ENCODE measurements at places on chromosomes 5 and 9.

DNA sequence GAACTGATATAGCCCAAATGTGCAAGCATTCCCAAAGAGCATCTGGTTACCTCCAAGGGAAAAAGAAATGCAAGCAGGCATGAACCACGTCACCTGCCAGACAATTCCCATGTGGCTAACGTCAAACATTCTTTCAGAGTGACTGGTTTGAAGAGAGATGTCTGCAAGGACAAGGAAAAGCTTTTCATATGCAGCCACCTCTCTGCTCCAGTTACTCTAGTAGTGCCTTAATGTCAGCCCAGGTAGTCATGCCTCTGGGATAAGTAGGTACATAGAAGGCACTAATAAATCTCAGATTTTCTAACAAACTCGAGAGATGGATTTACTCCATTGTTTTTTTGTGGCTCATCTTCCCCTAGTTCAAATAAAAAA, 96.8 kb upstream of the IFNK start:
- no peak for DNase-seq

GRCh38 chr5:26691486-26691885, 346.9 kb downstream of the CDH9 start:
- no peak for DNase-seq

GRCh38 chr9:82325907-82326306, 337.3 kb downstream of the SPATA31D1 start:
- no peak for DNase-seq

DNA sequence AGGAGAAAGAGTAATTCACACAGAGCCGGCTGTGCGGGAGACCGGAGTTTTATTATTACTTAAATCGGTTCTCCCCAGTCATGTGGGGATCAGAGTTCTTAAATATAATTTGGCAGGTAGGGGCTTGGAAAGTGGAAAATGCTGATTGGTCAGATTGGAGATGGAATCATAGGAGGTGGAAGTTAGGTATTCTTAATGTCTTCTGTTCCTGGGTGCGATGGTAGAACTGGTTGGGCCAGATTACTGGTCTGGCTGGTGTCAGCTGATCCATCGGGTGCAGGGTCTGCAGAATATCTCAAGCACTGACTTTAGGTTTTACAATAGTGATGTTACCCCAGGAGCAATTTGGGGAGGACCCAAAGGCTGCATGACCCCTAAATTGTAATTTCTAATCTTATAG, 4.6 kb upstream of the CERCAM start:
- DNase-seq, result no peak

- no peak for DNase-seq
Observed at GRCh38 chr9:101388507-101388993, 3.7 kb upstream of the BAAT start.

- DNase-seq, result no peak
Observed at GRCh38 chr9:98484162-98484561, 224.6 kb downstream of the GABBR2 start.

- DNase-seq, result no peak
Observed at GRCh38 chr9:135447126-135447525, 32.5 kb upstream of the PPP1R26 start.

DNA sequence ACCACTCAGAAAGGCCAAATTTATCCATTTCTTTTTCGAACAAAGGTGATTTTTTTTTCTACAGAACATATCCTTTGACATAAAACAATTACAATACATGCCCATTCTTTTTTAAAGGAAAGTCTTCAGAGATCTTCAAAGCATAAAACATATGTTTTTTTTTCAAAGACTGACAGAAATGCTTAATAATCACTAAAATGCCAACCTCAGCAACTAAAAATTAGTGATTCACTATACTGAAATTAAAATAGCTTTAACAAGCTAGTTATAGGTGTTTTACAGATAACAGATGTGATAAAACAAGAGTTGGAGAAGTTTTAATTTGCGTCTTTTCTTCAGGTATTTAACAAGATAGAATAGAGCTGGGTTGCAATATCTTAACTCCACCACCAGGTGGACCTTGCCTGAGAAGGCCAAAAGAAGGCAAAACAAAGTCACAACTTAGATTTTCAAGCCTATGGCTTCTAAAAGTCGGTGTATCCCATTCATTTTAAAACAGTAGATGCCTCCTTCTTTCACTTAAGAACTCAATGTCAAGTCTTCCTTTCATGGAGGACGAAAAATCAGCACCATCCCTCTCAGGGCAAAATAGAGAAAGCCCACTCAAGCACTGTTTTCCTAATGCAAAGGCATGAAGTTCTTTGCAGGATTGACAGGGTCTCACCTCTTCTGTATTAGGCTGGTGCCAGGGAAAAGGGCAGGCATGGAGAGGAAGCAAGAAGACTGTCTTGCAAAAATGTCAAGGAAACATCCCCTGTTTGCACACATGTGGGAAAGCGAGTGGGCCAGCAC, 31.1 kb upstream of the CPLX2 start:
- no peak for DNase-seq

DNA sequence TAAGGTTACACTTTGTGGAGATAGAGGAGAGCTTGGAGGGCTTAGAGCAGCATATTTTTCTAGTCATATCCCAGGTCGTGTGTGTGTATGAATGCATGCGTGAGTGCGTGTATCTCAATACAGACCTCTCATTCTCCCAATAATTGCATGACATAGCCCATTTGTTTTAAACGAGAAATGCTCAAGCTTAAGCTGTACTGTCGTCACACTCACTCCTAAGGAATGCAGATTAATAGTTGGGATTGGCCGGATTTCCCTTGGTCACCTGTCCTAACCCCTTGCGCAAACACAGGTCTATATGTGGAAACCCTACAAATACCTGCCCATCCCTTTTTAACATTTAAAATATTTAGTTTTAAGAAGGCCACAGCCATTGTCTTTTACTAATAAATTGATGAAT, 165.8 kb downstream of the SEMA5A start:
- DNase-seq, result no peak

DNA sequence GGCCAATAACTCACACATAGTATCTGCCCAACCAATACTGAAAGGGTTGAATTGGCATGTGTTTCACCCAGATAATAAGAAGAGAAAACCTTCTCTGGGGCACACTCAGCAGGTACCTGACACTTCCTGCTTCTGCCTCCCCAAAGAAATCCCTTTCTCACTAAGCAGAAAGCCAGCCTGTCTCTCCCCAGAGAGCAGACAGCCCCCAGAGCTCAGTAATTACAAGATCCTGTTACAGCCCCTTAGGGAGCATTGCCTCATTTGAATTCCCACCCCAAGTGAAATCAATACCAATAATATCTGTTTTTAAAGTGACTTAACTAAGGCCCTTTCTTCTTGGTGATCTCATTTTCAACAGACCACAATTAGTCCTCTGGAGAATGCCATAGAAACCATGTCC, 38.5 kb upstream of the FOXI1 start:
- no peak for DNase-seq

DNA sequence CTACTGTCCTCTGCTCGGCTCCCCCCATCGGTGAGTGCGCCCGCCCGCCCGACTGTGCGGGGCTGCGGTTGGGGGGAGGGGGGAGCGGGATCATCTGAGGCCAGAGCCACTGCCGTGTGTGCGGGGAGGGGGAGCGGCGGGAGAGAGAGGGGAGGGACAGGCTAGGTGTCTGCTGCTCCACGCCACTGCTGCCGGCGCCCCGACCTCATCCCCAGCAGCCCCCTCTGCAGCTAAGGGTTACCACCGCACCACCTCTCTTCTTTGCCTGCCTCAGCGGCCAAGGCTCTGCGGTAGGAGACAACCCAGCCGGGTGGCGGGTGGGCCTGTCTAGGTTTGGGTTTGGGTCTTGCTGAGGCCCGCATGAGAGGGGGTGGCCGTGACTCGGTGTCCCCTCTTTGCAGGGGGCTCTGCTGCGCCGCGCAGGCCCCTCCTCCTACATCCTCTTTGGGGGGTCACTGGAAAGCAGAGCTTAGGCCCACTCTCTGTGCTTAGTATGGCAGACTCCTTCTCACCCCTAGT, 670 bp upstream of the PURA start:
- DNase-seq, result peak; percentile 15

DNA sequence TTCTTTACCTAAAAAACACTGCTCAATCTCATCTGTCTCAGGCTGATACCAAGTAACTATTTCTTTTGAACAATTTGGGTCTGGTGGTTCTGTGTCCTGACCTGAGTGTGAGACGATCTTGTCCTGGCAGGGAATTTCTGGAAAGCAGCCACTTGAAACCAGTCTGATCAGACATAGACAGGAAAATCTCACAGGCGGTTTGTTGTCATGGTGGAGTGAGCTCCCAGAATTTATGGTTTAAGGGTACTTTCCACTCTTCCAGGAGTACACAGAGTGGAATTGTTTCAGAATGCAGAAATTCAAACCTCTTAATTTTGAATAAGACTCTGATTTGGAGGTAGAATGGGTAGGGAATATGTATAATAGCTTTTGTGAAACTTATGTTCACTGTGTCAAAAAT, 268.2 kb downstream of the ISL1 start:
- DNase-seq, result no peak

DNA sequence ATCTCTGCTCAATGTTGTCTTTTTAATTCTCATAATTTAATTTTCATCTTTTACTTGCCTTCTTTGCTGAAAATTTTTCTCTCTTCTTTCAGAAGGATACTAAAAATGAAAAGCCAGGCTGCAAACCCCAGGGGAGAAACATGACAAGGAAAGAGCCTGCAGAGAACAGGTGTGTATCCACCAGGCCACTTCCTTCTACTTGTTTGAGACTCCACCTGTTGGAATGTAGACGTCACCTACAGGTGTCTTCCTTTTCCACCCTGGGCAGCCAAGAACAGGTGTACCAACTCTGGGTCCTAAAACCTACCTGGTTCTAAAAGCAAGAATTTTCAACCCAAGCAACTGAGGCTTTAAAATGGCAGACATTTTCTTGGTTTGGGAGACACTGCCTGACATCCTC, 166.8 kb downstream of the ATP10B start:
- no peak for DNase-seq

GRCh38 chr5:40983781-40984180, 74.5 kb downstream of the C7 start:
- no peak for DNase-seq

DNA sequence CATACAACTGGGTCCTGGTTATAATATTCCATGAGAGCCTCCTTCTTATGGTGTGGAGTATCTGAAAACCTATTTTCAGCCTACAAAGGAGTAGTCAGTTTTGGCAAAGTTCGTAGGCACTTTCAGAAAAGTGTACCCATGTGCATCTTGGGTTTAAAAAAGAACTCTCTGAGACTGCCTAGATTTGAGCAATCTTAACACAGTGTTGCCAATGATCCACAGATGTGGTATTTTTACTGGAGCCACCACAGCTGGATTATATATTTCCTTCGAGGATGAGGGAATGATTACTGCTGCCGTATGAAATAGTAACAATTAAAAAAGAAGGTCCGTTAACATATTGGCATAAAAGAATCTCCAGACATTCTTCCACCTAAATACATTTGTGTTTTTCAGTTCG, 1.1 kb downstream of the PALM2AKAP2 start:
- DNase-seq, result no peak
